ENCODE measurements at places on chromosomes 2 and 18. TPM values are rescaled to one million over a fixed set of nuclear protein-coding genes. Genes with fewer than 3 reads are reported as not detected.

The TSPYL6 gene
- total RNA-seq = not detected

The CDH7 gene
- total RNA-seq = not detected

The SP140 gene
- total RNA-seq = 0.96 TPM

The HTRA2 gene
- total RNA-seq = 17.9 TPM

The ORC4 gene
- total RNA-seq = 24.0 TPM
